ENCODE measurements at places on chromosomes 1 and 21.
A peak's percentile ranks its signal among the peaks of the same experiment; 100 is the strongest.

DNA sequence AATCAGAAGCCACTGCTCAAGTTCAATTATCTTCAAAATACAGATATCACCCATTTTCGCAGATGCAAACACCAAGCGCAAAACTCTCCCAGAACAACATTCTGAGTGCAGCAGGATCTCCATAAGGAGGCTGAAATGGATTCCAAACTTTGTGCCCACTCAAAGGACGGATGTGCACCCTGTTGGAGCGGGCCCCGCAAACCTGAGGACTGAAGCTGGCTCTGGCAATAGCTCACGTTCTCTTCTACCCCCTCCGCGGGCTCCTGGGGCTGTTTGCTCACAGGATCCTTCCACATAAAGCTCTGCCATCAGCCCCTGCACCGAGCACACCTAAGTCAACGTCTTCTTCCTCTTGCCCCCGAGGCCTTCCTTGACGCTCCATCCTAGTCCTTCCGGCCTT is 11.7 kb upstream of the RCSD1 start:
- DNase-seq = no peak

DNA sequence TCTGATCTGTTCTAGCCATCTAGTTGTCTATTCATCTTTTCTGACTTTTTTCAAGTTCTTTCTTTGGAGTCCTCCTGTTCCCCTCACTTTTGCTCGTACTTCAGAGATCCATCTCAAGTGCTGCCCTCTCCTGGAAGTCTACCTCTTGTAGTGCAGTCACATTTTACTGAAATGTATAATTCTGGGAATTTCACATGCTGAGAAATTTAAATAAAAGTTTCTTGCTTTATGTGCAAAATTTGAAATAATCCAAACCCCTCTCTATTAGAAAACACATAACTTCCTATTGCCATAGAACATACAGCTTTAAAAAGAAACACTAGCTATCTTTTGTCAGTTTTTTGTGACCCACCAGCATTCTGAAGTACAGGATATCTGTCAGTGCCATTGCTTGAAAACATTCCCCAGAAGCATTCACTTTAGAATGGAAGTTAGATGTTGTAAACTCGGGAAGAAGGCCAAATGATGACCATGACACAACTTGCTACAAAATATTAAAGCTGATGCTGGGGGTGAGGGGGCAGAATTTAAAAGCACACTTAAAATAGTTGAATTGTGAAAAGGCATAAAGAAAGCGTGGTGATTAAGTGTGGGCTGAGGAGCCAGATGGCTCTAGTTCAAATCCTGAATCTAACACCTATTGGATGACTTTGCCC is 22.0 kb downstream of the RLF start:
- DNase-seq = no peak

- no peak for DNase-seq
Measured at GRCh38 chr1:3174487-3175247, 105.7 kb downstream of the PRDM16 start.

- no peak for DNase-seq
Measured at GRCh38 chr1:104852151-104852550, 1102.5 kb downstream of the AMY1C start.

- no peak for DNase-seq
Measured at GRCh38 chr1:100433563-100433962, 81.3 kb downstream of the CDC14A start.

GRCh38 chr1:30383221-30383711 is 340.1 kb downstream of the MATN1 start:
- DNase-seq = no peak

DNA sequence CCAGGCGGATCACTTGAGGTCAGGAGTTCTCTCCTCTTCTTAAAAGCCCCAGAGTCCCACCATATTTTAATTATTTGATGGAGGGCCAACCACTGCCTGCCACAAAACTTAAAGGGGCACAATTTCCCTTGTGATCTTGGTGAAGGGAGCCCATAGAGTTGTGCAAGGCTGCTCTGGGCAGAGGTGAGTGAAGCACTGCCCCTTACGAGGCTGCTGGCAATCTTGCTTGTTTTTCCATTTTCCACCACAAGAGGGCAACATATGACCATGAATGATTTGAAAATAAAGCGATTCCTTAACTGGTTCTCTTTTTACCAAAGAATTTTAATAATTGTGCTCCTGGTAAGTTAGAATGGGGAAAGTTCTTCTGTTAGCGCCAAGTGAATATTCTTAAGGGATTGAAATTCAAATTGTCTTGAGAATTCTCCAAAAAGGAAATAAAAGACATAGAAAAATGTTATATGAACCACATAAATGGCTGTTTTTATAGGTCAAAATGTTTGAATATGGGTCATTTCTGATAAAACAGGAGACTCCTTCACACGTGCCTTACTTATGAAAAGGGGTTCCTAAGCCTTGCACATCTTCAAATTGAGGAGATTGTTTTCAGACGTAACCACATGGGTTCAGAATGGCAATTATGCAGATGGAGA is 22.7 kb downstream of the PGM1 start:
- peak; percentile 34 for DNase-seq

DNA sequence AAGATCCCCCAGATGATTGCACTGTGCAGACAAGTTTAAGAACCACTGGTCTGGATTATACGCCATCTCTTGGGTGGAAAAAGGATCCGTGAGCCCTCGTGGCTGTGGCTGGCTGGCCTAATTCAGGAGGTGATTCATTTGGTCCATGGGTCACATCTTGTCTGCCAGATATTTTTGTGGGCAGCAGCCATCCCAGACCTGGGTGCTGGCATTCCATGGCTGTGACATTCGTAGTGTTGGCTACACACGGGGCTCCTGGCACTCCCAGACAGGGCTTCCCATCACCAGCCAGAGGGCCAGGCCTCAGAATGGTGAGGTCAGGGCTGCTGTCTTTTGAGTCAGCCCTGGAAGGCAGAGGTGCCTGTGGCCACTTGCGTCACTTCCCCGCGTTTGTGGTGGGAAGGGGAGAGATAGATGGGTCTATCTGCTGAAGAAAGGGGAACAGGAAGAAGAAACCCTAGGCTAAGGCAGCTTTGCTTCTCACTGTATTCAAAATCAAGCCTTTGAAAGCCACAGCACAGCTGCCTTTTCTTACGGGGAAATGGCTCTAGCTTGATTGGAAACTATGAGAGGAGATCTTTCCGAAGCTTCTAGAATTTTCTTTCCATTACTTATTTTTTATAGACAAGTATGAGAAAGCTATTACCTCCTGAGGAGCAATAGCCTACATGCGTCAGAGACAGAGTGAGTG is 32.4 kb downstream of the EIF2D start:
- DNase-seq = no peak

DNA sequence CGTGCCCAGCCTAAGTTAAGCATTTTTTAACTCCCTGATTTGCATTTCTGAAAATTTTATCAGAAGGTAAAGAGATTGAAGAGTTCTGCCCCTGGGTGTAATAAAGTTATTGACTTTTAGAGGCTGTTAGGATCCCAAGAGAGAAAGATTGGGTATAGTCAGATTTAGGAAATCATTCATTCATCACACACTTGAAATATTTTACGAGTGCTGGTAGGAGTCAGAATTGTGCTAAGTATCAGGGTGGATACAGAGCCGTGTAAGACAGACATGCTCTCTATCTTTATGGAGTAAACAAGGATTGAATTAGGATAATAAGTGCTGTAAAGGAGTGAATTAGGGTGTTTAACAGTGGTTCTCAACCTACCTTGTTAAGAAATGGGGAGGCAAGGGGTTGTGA is 3.0 kb downstream of the SZT2 start:
- no peak for DNase-seq

- DNase-seq = no peak
Measured at GRCh38 chr1:76095802-76096201, 21.3 kb downstream of the ST6GALNAC3 start.

- DNase-seq = no peak
Measured at GRCh38 chr1:225424562-225425200, 3.2 kb downstream of the LBR start.

- DNase-seq = no peak
Measured at GRCh38 chr1:45244660-45245059, 38.3 kb upstream of the ZSWIM5 start.

DNA sequence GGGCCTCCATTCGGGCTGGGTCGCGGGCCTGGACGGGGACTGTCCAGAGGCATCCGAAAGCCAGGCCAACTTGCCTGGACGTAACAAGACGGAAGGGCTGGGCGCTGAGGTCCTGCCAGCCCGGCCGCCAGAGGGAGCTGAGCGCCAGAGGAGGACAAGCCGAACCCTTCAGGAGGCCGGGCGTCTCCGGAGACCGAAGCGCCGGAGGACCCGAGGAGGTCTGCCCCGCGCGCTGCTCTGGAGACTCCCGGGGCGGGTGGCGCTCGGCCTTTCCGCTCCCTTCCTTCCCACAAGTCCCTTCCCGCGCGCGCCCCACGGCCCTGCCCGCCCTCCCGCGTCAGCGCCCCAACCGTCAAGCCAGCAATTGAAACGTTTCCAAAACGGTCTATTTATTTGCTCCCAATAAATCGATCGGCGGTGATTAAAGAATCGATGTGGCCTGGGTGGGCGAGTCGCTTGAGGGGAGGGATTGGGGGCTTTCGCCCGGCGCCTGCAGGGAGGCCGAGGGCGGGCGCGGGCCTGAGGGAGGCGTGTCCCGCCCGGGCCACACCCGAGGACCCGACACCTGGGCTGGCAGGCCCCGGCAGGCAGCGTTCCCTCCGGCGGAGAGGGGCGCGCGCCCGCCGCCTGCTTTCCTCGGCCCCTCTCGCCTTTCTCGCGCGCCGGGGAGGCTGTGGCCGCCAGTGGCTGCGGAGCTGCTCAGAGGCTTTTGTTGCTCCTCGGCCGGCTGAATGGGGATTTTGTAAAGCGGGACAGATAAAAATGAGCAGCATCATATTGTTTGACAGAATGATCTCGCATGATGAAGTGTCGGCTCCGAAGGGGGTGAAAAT is 5.2 kb upstream of the FOXD3 start:
- DNase-seq = no peak

GRCh38 chr1:84037758-84038611 is 39.1 kb upstream of the TTLL7 start:
- no peak for DNase-seq

GRCh38 chr1:209387969-209388329 is 195.6 kb upstream of the CAMK1G start:
- no peak for DNase-seq

DNA sequence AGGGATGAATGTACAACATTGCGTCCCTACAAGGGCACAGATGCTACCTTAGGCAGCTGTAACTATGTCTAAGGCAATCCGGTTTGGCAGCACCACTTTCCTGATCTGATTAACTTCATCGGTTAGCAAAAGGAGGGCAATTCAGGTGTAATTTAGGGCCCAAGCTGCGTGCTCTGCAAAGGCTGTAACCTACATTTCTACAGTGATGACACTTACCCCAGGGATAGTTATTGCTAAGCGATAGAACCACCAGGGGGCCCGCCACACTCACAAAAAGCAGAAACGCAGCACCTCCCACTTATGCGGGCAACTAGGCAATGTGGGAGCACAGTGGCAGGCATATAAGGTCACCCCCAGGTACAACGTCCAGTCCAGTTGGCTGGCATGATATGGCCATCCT is 113.5 kb downstream of the GDAP2 start:
- no peak for DNase-seq

DNA sequence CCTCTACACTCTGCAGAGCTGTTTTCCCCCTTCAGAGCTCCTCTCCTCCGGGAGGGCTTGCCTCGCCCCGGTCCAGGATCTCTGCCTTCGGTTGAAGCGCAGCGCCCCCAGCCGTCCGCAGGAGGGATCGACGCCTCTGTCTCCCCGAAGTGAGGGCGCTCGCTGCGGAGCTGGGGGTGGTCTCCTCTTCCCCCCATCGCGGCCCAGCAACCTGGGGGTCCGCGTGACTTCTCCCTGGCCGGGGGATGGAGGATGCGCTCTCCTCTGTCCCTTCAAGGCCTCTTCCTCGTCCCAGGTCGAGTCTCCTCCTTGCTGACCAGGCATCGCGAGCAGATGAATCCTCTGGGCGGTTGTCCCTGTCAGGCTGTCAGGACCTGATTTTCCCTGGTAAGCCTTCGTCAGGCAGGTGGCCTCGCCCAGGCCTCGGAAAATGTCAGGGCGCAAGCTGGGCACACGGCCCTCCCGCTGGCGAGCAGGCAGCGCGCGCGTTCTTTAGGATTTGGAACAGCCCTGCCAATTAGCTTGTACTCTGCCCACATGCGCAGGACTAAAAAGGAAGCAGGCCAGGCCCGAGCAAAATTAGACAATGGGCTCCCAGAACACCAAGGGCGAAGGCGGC is 90.5 kb downstream of the EDEM3 start:
- no peak for DNase-seq

GRCh38 chr1:38525343-38526043 is 334.1 kb downstream of the RRAGC start:
- DNase-seq = no peak

DNA sequence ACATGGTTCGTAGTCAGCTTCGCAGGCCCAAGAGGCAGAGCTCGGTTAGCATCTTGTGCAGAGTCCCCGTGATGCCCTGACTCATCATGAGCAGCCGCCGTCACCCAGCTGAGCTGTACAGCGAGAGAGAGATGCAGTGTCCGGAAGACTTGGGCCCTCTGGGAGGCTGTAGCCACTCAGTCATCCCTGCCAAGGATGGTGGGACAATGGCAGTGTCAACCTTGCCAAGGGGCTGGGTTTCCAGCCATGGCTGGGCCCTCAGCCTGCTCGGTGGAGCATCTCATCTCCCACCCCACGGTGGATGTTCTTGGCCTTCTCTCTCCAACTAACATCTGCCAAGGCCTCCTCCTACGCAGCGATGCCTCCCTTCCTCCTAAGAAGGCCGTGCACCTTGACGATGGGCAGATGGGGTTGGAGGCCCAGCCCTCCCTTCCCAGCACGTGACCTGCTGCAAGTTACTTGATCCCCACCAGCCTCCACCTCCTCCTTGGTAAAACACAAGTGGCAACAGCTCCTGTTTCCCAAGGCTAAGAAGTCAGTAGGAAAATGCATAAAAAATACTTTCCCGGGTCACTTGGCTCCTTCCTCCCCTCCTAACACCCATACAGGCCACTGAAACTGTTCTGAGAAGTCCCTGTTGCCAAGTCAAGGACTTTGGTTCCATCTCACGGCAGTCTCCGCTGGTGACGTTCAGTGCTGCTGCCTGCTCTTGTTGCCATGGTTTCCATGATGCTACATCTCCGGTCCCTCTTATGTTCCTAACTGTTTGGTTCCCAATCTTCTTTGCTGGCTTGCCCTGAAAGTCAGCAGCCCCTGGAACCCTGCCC is 384.7 kb upstream of the VAMP3 start:
- DNase-seq = no peak

- DNase-seq = no peak
Measured at GRCh38 chr1:64265141-64265540, 61.7 kb downstream of the UBE2U start.

- no peak for DNase-seq
Measured at GRCh38 chr1:116506132-116507004, 64.5 kb downstream of the CD58 start.

- DNase-seq = no peak
Measured at GRCh38 chr1:200780545-200781369, 42.1 kb downstream of the CAMSAP2 start.

- DNase-seq = no peak
Measured at GRCh38 chr1:76668046-76668445, 199.2 kb upstream of the ST6GALNAC5 start.

- no peak for DNase-seq
Measured at GRCh38 chr1:119623193-119623515, 24.9 kb downstream of the ZNF697 start.
